Adrenal gland (tissue), 19 donors: ENCODE measurements at places on chromosomes 7 and 10. TPM values are rescaled to one million over a fixed set of nuclear protein-coding genes. Genes with fewer than 3 reads are reported as not detected.

Gene TMEM213
- total RNA-seq = not detected

DNA sequence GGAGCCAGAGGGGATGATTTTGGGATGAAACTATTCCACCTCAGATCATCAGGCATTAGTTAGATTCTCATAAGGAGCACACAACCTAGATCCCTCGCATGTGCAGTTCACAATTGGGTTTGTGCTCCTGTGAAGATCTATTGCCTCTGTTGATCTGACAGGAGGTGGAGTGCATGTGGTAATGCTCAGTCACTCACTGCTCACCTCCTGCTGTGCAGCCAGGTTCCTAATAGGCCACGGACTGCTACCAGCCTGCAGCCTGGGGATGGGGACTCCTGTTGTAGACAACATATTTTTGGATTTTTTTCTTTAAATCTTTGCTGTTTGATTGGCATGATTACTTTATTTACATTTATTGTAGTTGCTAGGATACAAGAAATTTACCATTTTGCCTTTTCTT, 765.0 kb downstream of the INHBA start:
- no peaks in the 10 kb centered on the region for H3K4me1 ChIP-seq
- no peaks in the 10 kb centered on the region for H3K27me3 ChIP-seq
- no peak overlapping the region for H3K4me3 ChIP-seq
- no peaks in the 10 kb centered on the region for H3K36me3 ChIP-seq

DNA sequence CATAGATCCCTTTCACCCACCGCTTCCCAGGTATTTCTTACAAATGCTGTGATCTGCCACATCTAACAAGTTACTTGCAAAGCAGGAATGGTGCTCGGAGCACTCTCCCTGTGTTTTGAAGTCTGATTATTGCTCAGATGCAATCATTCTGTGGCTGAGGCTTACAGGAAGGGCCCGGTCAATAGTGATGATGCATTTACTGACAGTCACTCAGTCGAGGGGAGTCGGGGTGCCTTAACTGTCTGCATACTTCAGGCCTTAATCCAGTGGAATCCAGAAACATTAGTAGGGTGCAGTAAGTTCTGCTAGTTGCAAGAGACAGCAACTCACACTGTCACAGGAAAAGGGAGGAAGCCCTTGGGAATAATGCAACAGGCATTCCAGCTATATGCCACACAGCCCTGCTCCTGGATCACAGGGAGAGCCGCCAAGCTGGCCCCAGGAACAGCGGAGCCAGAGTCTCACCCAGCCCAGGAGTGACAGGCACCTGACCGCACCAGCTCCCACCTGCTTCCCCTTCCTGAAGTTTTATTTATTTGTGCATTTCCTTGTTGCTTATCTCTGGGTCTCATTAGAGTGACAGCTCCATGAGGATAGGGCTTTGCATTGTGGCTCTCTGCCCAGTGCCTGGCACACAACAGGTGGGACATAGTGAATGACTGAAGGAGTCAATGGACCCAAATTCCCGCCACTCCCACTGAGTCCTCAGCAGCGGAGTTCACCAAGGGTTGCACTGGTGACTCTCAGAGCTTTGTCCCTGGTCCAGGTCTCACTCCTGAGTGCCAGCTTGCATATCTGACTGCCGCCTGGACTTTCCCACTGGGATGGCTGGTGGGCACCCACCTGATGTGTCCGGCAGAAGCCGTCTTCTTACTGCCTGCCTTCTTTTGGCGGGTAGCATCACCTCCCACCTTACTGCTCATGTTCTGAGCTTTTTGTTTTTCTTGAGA, 212.5 kb upstream of the SH2B2 start:
- no peak overlapping the region for H3K27ac ChIP-seq
- no peaks in the 10 kb centered on the region for H3K27me3 ChIP-seq
- no peak for DNase-seq
- no peak overlapping the region for H3K4me3 ChIP-seq
- H3K4me1 ChIP-seq = no peaks in the 10 kb centered on the region
- H3K36me3 ChIP-seq = no peaks in the 10 kb centered on the region

- H3K4me3 ChIP-seq = no peak overlapping the region
- H3K4me1 ChIP-seq = no peaks in the 10 kb centered on the region
- no peaks in the 10 kb centered on the region for H3K36me3 ChIP-seq
- H3K27me3 ChIP-seq = no peaks in the 10 kb centered on the region
- H3K27ac ChIP-seq = no peak overlapping the region
Measured at GRCh38 chr7:45589915-45590678, 15.9 kb downstream of the ADCY1 start.

- H3K27me3 ChIP-seq = peaks cover 3% of the 10 kb centered on the region
- no peak overlapping the region for H3K4me3 ChIP-seq
- H3K36me3 ChIP-seq = no peaks in the 10 kb centered on the region
- H3K27ac ChIP-seq = no peak overlapping the region
- DNase-seq = no peak
Measured at GRCh38 chr7:711093-711921, 15.2 kb upstream of the DNAAF5 start.

GRCh38 chr7:133815611-133816210, 311.4 kb upstream of the LRGUK start:
- no peak overlapping the region for H3K4me3 ChIP-seq
- no peaks in the 10 kb centered on the region for H3K4me1 ChIP-seq
- H3K27me3 ChIP-seq = no peaks in the 10 kb centered on the region
- no peak for DNase-seq
- H3K27ac ChIP-seq = no peak overlapping the region
